Left lung (tissue), 14 donors: ENCODE measurements at places on chromosomes 4 and X. TPM values are rescaled to one million over a fixed set of nuclear protein-coding genes. Genes with fewer than 3 reads are reported as not detected.

DNA sequence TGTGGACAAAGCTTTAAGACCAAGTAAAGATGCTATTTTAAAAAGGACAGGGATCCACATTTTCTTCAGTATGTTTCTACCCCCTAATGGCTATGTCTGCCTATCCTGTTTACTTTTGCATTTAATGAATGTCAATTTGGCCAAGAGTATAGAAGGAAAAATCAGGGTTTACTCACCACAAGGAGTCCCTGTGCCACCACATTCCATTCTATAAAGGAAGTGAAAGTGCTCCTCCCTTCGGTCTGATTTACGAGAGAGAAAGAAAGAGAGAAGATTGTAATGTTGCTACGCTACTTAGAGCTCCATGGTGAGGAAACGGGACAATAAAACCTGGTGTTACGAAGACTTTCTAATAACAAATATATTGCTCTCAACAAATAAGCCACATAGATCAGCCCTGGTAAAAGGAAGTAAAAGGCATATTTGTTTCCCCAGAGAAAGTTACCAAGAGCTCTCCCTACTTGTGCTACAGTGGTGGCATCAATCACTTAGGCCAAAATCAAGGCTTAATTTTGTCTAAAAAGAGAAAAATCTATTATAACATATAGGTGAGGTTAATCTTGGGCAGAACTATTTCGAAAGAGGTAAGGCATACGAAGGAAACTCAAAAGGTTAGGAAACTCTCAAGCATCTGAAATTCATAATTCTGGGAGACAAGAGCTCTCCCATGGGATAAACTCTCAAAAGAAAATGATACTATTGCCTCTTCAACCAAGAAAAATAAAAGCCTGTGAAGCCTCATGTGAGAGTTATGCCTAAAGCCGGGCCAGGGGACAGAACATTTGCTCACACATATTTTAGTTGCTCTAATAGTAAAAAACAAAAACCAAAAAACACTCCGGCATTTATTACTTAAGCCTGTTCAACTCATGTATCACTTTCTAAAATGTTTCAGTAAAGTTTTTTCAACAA, 29.5 kb downstream of the TAPT1 start:
- peaks cover 5% of the 10 kb centered on the region for H3K36me3 ChIP-seq
- no peak for DNase-seq
- no peaks in the 10 kb centered on the region for H3K27me3 ChIP-seq
- H3K4me3 ChIP-seq: no peak overlapping the region
- peak overlapping the region; percentile 67 for H3K27ac ChIP-seq
- H3K4me1 ChIP-seq: peaks cover 53% of the 10 kb centered on the region

DNA sequence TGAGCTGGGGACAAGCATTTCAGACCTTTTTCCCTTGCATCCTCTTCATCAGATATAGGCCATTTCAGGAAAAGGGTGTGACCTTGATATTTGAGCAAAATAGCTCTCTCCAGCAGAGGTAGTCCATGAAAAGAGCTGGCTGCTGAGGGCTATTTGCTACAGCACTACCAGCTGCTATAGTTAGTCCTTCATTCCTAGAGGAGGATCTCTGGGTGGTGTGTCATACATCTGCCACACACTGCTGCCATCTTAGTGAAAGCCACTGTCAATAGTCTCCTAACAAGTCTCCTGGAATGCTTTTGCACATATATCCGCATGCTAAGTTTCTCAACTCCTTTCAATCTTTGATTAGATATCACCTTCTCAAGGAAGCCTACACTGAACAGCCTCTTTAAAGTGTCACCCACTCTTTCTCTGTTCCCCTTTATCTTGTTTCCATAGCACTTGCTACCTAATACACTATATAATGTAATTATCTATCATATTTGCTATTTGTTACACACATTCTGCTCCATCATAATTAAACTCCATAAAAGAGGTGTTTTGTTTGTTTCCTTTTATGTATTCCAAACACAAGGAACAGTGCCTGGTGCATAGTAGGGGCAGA, 131.9 kb downstream of the TBC1D19 start:
- H3K4me3 ChIP-seq: no peak overlapping the region
- H3K27me3 ChIP-seq: no peaks in the 10 kb centered on the region
- H3K27ac ChIP-seq: no peak overlapping the region
- no peak for DNase-seq

DNA sequence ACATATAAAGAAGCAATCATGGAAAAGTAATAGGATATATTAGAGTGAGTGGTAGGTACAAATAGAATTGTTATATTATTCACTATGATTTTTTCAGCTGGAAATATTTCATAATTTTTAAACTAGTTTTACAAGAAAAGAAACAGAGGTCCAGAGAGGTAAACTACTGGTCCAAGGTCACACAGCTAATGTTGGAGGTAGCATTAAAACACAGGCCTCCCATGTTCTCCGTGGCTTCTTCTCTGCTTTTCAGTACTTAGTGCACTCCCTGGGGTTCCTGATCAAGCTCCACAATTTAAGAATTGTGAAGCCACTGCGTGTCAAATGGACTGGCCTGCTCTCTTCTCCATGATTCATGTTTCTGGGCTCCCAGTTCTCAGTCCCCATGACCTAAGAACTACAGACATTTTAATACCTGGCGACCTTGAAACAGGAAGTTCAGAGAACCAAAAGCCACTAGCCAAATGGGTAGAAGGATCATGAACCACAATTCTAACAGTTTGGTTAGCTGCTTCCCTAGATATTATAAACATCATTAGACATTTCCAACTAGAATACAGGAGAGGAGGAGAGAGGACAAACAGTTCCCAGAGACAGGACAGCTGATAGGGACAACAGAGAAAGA, 172.0 kb upstream of the KLF3 start:
- H3K4me3 ChIP-seq: no peak overlapping the region
- H3K27ac ChIP-seq: no peak overlapping the region
- no peak for DNase-seq
- no peaks in the 10 kb centered on the region for H3K27me3 ChIP-seq
- H3K4me1 ChIP-seq: no peaks in the 10 kb centered on the region
- no peaks in the 10 kb centered on the region for H3K36me3 ChIP-seq

GRCh38 chrX:109880629-109881028, 122.3 kb upstream of the TMEM164 start:
- no peak overlapping the region for H3K27ac ChIP-seq
- no peak for DNase-seq
- H3K27me3 ChIP-seq: no peaks in the 10 kb centered on the region
- H3K4me1 ChIP-seq: no peaks in the 10 kb centered on the region
- no peak overlapping the region for H3K4me3 ChIP-seq
- no peaks in the 10 kb centered on the region for H3K36me3 ChIP-seq

DNA sequence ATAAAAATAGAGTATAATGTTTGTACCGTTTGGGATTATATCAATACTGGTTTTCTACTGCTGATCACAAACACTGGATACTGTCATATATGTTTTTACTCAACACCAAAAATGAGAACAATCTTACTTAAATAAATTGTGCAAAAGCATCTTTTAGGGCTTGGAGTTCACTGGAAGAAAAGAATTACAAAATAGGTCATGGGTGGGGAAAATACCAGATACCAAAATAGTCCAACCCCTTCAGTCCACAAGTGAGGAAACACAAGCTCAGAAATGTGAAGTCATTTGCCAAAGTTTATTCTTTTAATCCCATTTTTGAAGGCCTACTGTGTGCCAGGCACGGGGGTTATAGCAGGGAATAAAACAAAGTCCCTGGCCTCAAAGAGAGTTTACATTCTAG, 64.4 kb downstream of the ADGRG2 start:
- H3K4me1 ChIP-seq: no peaks in the 10 kb centered on the region
- no peak overlapping the region for H3K4me3 ChIP-seq
- H3K36me3 ChIP-seq: no peaks in the 10 kb centered on the region
- no peaks in the 10 kb centered on the region for H3K27me3 ChIP-seq

DNA sequence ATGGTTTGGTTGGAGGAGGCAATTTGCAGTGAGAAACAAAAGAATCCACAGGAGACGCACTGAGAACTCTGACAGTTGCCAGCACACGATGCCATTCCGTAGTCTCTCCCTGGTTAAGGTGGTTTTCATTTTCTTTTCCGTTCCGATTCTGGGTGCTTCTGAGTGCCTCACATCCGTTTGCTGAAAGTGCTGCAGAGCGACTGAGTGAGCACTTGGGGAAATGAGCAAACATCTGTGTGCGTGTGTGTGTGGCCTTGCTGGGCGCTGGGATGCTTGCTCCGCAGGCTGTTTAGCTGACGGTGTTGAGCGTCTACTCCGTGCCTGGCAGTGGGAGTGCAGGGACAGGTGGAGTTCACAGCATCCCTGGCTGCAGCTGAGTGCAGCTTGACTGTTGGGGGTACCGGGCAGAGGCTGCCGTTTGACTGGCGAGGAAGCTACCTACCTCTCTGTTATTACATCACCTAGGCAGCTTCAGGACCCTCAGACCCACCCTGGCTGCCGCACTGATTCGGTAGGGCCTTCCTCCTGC, 49.3 kb downstream of the SORCS2 start:
- H3K27ac ChIP-seq: no peak overlapping the region
- H3K36me3 ChIP-seq: no peaks in the 10 kb centered on the region
- no peaks in the 10 kb centered on the region for H3K27me3 ChIP-seq
- H3K4me1 ChIP-seq: no peaks in the 10 kb centered on the region

- no peak overlapping the region for H3K27ac ChIP-seq
- H3K27me3 ChIP-seq: no peaks in the 10 kb centered on the region
- H3K4me1 ChIP-seq: no peaks in the 10 kb centered on the region
- no peaks in the 10 kb centered on the region for H3K36me3 ChIP-seq
- no peak overlapping the region for H3K4me3 ChIP-seq
- DNase-seq: no peak
Measured at GRCh38 chr4:114273238-114273637, 293.8 kb upstream of the ARSJ start.

GRCh38 chrX:2723286-2723879, 28.5 kb upstream of the XG start:
- H3K4me1 ChIP-seq: no peaks in the 10 kb centered on the region
- no peak for DNase-seq
- H3K27ac ChIP-seq: no peak overlapping the region
- H3K36me3 ChIP-seq: peaks cover 98% of the 10 kb centered on the region
- no peaks in the 10 kb centered on the region for H3K27me3 ChIP-seq

The NR0B1 gene
- total RNA-seq: not detected

The AFP gene
- total RNA-seq: not detected
